ENCODE measurements at places on chromosomes 5 and 9. TPM values are rescaled to one million over a fixed set of nuclear protein-coding genes. Genes with fewer than 3 reads are reported as not detected.

QRFP gene
- total RNA-seq: not detected

OMD gene
- total RNA-seq: 2.2 TPM

SMIM3 gene
- 19.1 TPM for total RNA-seq

SEMA5A gene
- 34.8 TPM for total RNA-seq

TNC gene
- total RNA-seq: 29.4 TPM

PFN3 gene
- total RNA-seq: not detected

GADD45G gene
- total RNA-seq: 12.7 TPM
